Activated naive CD4-positive, alpha-beta T cell treated with anti-CD3 and anti-CD28 coated beads, Interleukin-2, amount 10 ng/mL, durations not matched to agents 5 hours and 36 hours (primary cell): ENCODE measurements at places on chromosomes 5 and 9. TPM values are rescaled to one million over a fixed set of nuclear protein-coding genes. Genes with fewer than 3 reads are reported as not detected.

OR1K1 gene
- not detected for total RNA-seq

F12 gene
- total RNA-seq, result 0.70 TPM

CSF1R gene
- not detected for total RNA-seq

SPDL1 gene
- total RNA-seq, result 34.0 TPM

C1QTNF2 gene
- total RNA-seq, result not detected

SLC27A6 gene
- total RNA-seq, result not detected

F2RL2 gene
- not detected for total RNA-seq

ZNF354C gene
- 7.0 TPM for total RNA-seq

AGPAT2 gene
- total RNA-seq, result 16.8 TPM

SLC35D2 gene
- total RNA-seq, result 17.5 TPM

PFN3 gene
- not detected for total RNA-seq

C5orf58 gene
- total RNA-seq, result not detected

FRMD3 gene
- total RNA-seq, result 0.71 TPM

NUTM2F gene
- not detected for total RNA-seq
